ENCODE measurements at places on chromosomes 5 and 9.

GRCh38 chr5:148760945-148761638, 65.3 kb upstream of the ADRB2 start:
- DNase-seq = no peak

- peak; percentile 10 for DNase-seq
These were observed 13.0 kb upstream of the CYFIP2 start for GRCh38 chr5:157252711-157253465.

DNA sequence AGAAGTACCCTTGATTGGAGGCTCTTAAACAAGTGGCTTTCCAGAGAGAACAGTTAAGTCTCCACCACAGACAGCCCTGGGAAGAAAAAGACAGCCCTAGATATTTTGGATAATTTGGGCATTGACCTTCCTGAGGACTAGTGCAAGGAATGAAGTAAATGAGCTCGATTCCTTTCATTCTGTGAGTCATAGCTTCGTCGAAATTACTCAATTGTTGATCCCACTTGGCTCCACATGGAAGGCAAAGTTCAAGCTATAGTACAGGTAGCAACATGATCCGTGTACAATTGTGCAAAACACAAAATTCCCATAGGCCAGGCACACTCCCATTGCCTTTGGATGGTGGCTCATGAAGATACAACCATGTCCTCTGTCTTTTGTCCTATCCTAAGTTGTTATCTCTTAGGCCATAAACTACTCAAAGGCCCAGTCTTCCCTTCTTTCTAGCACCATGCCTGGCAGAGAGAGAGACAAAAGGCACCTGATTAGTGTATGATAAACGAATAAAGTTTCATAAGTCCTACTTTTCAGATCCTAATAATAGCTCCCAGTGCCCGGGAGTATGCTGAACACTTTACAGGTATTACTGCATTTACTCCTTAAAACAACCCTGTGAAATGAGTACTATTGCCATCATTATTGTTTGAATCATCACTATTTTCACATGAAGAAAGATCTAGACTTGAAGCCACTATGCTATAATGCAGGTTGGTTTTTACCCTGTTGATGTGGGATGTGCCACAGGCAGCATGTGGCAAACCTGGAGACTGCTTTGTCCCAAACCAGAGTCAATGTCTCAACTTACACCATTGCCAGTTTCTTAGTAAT, 116.7 kb upstream of the RANBP3L start:
- DNase-seq = no peak

GRCh38 chr9:89901920-89902319, 297.1 kb downstream of the GADD45G start:
- DNase-seq = no peak

DNA sequence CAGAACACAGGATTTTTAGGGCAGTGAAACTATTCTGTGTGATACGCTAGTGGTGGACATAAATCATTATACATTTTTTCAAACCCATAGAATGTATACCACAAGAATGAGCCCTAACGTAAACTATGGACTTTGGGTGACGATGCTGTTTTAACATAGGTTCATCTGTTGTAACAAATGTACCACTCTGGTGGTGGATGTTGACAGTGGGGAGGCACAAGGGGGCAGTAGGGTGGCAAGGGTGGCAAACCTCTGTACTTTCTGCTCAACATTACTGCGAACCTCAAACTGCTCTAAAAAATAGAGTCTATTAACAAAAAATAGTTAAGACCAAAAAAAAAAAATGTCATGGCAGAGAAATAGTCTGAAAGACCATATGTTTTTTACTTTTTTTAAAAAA, 9.1 kb upstream of the MVB12B start:
- DNase-seq = no peak

DNA sequence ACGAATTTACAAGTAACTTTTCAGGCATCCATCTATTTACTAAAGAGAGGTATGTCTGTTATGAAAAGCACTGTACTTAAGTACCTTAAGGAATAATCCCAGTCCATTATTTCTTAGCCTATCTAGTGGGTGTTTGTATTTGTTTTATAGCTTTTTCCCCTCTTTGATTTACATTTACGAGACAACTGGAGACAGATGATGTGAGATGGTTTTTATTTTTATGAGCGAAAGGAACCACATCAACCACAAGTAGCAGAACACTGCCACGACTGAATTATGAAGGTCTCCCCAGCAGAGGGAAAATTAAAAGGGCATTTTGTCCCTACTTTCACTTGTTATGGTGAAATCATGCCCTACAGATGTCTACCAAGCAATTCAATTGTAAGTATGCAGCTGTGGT, 357.8 kb downstream of the NFIB start:
- DNase-seq = no peak

DNA sequence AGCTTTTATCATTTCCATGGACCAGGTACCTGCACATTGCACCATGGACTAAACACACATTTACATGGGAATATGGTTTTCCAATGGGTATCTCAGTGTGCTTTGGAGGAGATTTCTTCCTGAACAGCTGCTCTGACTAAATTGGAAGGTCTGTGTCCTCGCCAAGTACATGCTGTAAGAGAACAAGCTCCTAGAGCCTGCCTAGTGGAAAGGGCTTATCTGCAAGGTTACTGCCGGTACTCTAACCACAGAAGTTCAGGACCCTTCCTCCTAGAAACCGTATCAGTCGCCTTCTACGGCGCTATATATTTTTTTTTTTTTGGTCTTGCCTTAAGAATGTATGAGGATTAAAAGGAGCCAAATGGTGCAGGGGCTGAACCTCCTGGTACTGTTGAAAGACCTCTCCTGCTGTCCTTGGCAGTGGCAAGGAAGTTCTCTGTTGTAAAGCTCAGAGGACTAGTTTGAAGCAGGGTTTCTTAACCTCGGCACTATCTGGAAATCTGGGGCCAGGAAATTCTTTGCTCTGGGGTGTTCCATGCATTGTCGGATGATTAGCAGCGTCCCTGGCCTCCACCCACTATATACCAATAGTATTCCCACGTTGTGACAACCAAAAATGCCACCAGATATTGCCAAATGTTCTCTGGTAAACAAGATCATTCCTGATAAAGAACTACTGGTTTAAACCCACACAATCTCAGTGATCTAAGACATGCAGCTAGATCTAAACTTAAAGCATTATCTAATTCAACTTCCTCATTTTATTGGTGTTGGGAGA, 107.4 kb downstream of the FBXO38 start:
- DNase-seq = no peak

GRCh38 chr9:83041771-83042170, 21.2 kb downstream of the RASEF start:
- no peak for DNase-seq

GRCh38 chr9:84357275-84357674, 16.7 kb upstream of the SLC28A3 start:
- DNase-seq = no peak

GRCh38 chr5:150342583-150342982, 14.9 kb upstream of the TCOF1 start:
- DNase-seq = no peak
